ENCODE measurements at places on chromosomes 16 and 17.

DNA sequence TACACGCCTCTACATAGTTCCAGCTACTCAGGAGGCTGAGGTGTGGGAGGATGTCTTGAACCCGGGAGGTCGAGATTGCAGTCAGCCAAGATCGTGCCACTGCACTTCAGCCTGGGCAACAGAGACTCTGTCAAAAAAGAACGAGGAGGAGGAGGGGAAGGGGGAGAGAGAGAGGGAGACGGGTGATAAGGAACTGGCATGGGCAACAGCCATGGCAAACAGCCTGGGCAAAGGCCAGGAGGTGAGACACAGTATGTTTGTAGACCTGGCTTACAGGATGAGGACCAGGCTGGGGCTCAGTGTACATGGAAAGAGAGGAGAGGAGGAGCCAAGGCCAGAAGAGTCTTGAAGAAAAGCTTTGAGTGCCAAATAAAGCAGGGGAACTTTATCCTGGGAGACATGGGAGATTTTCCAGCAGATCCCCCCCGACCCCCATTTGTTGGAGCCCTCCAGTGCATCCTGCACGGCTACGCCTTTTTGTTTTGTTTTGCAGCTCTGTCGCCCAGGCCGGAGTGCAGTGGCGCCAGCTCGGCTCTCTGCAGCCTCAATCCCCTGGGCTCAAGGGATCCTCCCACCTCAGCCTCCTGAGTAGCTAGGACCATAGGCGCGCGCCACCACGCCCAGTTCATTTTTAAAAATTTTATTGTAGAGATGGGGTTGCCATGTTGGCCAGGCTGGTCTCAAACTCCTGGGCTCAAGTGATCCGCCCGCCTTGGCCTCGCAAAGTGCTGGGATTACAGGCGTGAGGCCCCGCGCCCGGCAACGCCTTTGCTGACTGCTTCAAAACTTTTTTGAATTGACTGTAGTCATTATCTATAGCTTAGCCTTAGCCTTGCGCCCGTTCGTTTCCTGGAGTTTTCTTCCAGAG lies 1.3 kb upstream of the ALKBH5 start:
- DNase-seq, result no peak
- peak overlapping the region; percentile 99 for H3K27ac ChIP-seq
- peaks cover 3% of the 10 kb centered on the region for H3K27me3 ChIP-seq
- peaks cover 2% of the 10 kb centered on the region for H3K36me3 ChIP-seq
- peaks cover 49% of the 10 kb centered on the region for H3K4me1 ChIP-seq
- peak overlapping the region; percentile 98 for H3K4me3 ChIP-seq

- no peak overlapping the region for H3K4me3 ChIP-seq
- H3K27me3 ChIP-seq, result no peaks in the 10 kb centered on the region
- no peaks in the 10 kb centered on the region for H3K36me3 ChIP-seq
- H3K27ac ChIP-seq, result peak overlapping the region; percentile 94
- H3K4me1 ChIP-seq, result peaks cover 32% of the 10 kb centered on the region
Observed at GRCh38 chr17:58369214-58370031, 17.4 kb upstream of the SUPT4H1 start.

- H3K4me3 ChIP-seq, result no peak overlapping the region
- H3K4me1 ChIP-seq, result peaks cover 31% of the 10 kb centered on the region
- no peaks in the 10 kb centered on the region for H3K27me3 ChIP-seq
- no peak overlapping the region for H3K27ac ChIP-seq
Observed at GRCh38 chr17:59423137-59423724, 91.8 kb downstream of the YPEL2 start.

DNA sequence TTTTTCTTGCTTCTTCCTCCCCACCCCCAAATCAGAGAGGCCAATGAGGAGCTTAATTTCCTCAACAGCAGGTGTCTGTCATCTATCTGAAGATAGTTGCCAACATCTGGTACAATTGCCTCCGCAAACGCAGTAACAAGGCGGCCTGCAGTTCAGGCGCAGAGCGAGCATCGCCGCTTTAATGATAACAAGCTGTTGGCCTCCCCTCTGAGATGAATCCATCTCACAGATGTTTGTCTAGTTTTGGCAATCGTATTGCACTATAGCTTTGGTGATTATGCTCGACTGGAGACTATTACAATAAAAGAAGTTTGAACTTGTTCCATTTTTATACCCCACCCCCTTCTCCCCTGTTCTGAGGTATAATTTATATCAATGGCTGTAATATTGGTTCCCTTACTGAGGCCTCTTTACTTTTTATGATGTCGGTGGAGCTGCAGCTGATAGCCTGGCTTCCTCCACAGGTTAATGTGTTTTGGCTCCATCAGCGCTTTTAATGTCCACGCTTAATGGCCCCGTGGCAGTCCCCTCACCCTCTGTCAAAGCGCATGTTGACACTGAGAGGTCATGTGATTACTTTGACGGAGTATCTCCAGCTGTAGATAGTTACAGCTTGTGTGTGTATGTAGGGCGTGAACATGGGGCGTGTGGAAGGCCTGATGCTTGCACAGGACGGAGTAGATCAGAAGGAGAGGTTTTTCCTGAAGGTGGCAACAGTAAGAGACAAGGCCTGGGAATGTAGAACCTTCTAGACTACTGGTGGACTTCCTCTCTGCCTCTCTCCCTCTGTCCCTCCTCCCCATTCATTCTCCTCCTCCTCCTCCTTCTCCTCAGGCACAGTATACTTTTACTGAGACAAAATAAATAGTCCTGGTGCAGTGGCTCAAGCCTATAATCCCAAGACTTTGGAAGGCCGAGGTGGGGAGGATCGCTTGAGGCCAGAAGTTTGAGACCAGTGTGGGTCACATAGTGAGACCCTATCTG lies 164.7 kb downstream of the MSI2 start:
- H3K36me3 ChIP-seq, result peaks cover 12% of the 10 kb centered on the region
- no peaks in the 10 kb centered on the region for H3K27me3 ChIP-seq
- H3K4me3 ChIP-seq, result no peak overlapping the region
- peak overlapping the region; percentile 60 for H3K27ac ChIP-seq
- no peak for DNase-seq

DNA sequence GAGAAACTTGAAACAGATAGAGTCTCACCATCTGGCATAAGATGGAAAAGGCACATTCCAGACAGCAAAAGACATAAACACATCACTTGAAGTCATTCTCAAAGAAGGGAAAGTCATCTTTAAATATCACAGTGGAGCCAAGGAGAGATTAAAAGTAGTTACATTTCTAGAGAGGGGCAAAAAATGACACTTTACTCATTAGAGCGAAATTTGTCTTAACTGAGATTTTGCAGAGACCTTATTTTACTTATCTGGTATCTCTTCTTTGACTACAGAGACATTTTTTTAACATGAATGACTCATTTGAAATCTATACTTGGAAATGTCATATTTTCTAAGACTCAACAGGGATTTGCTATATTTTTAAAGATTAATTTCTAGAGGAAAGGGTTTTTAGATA lies 339.0 kb upstream of the KIF2B start:
- no peak for DNase-seq
- H3K27ac ChIP-seq, result no peak overlapping the region
- H3K27me3 ChIP-seq, result no peaks in the 10 kb centered on the region
- no peak overlapping the region for H3K4me3 ChIP-seq
